ENCODE measurements at places on chromosomes 16 and 17.

GRCh38 chr17:47325176-47325575, 1.4 kb downstream of the EFCAB13 start:
- no peak for DNase-seq

GRCh38 chr17:35448214-35448898, at the start of gene SLFN13:
Gene SLFN13, minus strand, starts transcription at chr17:35448766. Its CDS starts 3,086 bp downstream, at chr17:35445680.
- DNase-seq, result no peak

DNA sequence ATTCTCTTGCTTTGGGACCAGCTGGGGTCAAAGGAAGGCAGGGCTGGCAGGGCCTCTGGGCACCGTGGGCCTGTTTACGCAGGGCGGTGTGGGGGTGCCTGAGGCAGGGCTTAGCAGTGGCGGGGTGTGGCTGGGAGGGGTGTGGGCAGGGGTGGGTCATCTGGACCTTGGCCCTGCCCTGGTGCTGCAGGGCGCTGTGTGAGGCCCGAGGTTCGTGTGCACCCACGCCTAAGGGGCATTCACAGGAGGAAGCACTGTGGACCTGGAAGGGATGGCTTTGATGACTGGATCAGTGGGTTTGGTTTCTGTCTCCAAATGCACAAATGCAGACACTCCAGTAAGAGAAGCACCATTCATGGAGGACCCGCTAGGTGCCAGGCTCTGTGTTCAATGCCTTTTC, 37.3 kb downstream of the BCO1 start:
- peak; percentile 39 for DNase-seq

- no peak for DNase-seq
Measured at GRCh38 chr16:31179219-31179746, 656 bp upstream of the FUS start.

GRCh38 chr17:59186850-59187249, 23.0 kb upstream of the SMG8 start:
- DNase-seq, result no peak

- DNase-seq, result no peak
Measured at GRCh38 chr17:82647593-82648164, 565 bp downstream of the WDR45B start.

DNA sequence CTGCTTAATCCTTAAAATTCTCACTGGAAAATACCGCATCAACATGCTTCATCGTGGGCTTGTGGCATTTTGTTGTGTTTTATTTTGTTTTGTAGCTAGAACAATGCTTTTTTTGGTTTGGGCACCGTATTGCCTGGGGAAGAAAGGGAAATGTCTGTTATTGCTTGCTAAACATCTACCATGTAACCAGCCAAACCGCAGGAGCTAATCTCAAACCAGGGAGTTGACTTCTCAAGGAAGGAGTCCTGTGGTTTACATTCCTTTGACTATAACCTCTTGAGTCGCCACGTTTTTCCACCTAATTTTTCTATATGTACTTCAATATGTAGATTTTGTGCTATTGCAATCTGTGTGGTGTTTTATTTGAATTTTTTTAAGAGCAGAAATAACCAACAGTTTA, 593.5 kb upstream of the SOX9 start:
- DNase-seq, result no peak

- DNase-seq, result no peak
Measured at GRCh38 chr16:51237861-51238378, 86.8 kb upstream of the SALL1 start.

GRCh38 chr16:86862595-86863280, 284.4 kb downstream of the FOXL1 start:
- peak; percentile 34 for DNase-seq

GRCh38 chr17:152860-153420, 15.6 kb downstream of the SCGB1C2 start:
- DNase-seq, result peak; percentile 81

- no peak for DNase-seq
Measured at GRCh38 chr16:12802661-12803060, 1.0 kb downstream of the CPPED1 start.

DNA sequence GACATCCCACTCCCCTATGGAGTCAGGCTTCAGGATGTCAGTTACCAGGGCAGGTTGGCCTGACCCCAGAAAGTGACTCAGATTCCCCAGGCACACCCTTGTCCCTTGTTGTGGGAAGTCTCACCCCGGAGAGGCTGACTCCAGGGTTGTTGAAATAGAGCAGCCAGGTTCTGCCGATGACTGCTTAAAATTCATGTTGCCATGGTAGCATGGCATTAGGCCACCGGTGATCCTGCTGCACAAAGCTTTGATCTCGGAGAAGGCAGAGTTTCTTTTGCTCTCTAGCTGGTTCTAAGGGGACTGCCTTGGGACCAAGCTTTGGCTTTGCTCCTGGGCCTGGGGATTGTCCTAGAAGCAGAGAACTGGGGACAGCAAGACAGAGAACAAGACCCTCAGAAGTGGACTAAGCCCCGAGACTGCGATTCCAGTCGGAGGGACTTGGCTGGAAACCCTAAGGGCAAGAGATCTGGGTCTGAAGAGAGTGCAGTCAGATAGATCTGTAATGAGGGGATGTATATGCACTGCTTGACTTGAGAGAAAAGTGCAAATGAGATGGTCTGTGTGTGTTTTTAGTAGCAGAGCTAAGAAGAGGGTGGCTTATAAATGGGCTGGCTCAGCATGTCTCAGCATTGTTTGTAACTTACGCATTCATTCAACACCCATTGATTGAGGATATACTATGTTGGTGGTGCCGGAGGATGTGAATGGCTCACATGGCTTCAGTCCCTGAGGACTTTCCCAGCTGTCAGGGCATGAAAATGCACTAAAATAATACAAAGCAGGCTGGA, 106.9 kb downstream of the RGS9 start:
- DNase-seq, result no peak

Data from chondrocyte (in vitro differentiated cells).